DMS79 treated with DMSO at 0.1 percent for 48 hours (cell line): ENCODE measurements at places on chromosomes 13 and 19.
A peak's percentile ranks its signal among the peaks of the same experiment; 100 is the strongest.

DNA sequence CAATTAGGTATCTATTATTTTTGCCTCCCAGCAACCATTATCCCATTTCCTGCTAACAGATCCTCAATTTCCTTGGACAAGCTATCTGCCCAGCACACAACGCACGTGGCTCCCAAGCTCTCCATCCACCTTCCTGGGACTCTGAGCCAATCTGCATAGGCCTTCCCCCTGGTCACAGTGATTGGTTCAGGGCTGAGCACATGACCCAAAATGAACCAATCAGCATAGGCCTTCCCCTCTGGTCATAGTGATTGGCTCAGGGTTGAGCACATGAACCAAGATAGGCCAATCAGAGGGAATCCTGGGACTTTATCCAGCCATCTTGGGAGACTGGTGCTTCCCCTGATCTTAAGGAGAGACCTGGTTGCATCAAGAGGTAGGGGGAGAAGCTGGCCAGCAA, 5.8 kb downstream of the CPAMD8 start:
- DNase-seq, result no peak

- peak; percentile 79 for DNase-seq
These were observed 2.5 kb upstream of the S1PR4 start for GRCh38 chr19:3175781-3176714.

GRCh38 chr13:19634256-19634740, 839 bp downstream of the MPHOSPH8 start:
- no peak for DNase-seq

- DNase-seq, result no peak
These were observed 11.7 kb downstream of the RAP2A start for GRCh38 chr13:97445522-97446187.

DNA sequence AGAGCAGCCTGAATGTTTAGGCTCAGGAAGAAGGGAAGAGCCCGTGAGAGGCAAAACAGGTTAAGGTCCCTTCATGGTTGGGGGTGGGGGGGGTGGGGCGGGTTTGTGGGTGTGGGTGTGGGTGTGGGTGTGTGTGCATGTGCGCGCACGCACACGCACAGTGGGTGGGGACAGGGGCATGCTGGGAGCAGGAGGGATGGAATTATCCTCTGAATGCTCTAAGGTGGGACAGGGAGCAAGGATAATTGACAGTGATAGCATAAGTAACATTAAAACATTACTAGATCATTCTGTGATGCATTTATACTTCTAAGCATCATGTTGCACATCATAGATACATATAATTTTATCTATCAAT, 64.7 kb downstream of the CCDC70 start:
- DNase-seq, result no peak

GRCh38 chr19:36819130-36819630, 19.0 kb downstream of the ZNF790 start:
- no peak for DNase-seq

DNA sequence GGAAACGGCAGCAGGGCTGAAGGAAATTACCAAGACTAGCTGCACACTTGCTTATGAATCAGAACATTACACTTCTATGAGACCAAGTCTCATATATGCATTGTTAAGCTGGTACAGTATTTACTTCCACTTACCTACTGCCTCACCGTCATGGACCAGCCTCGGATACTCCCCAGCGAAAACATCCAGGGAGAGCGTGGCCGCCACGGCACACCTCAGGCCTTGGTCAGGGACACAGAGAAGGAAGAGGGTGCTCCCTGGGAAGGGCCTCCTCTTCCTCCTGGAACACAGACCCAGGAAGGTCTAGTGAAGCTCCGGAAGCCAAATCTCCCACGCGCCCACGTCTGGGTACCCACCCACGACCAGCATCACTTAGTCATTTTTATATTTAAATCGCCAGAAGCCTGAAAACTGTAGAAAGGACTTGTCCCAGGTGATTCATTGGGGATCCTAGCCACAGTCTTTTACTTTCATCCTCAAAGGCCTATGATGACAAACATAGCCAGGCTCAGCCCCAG, 24.4 kb upstream of the MTIF3 start:
- no peak for DNase-seq

DNA sequence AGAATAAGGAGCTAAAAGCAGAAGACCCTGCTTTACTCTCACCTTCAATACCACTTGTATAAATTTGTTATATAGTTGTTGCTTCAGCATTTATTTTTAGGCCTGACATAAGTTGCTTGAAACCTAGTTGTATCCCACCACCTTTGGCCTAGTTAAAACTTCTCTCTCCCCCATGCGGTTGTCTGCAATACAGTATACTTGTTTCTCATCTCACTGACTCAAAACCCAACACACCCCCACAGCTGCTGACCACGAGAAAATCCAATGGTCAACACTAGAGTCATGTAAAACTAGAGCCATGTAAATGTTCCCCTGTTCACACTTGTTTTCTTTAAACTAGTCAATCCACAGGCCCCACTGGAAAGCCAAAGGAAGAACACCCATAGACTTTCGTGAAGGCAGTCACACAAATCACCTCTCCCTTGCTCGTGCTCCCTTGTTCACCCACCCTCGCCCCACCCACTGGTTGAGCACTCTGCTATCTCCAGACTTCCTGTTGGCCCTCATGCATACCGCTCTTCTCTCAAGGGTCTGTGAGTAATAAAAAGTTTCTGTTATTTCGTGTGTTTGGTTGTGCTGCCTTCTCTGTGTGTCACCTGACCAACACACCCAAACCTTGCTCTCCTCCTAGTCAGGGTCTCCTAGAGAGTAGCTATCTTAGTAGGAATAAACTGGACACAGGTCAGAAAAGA, 12.9 kb upstream of the CCDC169 start:
- no peak for DNase-seq

GRCh38 chr19:1017115-1017905, 3.6 kb downstream of the TMEM259 start:
- no peak for DNase-seq

- no peak for DNase-seq
These were observed 34.8 kb downstream of the VAV1 start for GRCh38 chr19:6807291-6807690.

- no peak for DNase-seq
These were observed 4.4 kb downstream of the AKT2 start for GRCh38 chr19:40280608-40281221.

- no peak for DNase-seq
These were observed 133.9 kb downstream of the AKAP11 start for GRCh38 chr13:42405665-42406390.

- DNase-seq, result no peak
These were observed 149.6 kb downstream of the IER2 start for GRCh38 chr19:13299838-13300237.

DNA sequence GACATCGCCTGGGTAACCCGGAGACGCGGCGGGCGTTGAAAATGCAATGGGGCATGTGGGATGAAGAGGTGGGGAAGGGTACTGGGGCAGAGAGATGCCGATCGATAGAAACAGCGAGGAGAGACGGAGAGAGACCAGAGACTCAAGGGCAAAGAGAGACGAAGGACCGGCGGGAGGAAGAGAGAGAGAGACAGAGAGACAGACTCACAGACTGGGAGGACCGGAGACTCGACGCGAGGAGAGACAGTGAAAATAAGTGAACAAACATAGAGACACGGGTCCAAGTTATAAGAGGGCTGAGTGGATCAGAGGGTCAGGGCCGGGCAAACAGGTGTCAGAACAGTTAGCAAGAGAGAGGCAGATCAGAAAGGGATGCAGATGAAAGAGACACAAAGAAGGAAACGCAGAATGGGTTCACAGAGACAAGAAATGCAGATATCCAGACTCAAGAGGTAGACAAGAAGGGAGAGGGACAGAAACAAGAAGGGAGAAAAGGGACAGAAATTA, 576 bp upstream of the MZF1 start:
- no peak for DNase-seq

GRCh38 chr19:42255766-42256745, 1.1 kb upstream of the ERF start:
- peak; percentile 37 for DNase-seq

GRCh38 chr13:113489171-113489548, 1.4 kb downstream of the DCUN1D2 start:
- peak; percentile 80 for DNase-seq

DNA sequence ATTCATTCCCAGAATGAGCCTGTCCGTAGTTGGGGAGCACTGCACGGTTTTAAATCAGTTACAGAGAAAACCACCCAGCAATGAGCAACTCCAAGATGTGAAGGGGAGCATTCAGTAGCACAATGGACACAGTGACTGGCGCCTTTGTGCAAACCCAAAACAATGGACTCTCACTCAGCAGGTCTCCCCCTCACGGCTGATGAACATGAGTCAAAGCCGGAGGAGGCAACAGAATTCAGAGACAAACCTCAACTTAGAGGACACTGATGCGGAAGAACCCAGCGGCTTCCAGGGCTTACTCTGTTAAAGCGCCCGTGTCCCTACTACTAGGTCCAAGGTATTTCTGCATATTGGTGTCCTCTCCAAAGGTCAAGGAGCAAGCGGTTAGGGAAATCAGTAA, 17.7 kb downstream of the PLEKHF1 start:
- DNase-seq, result no peak

- DNase-seq, result no peak
These were observed 683.4 kb upstream of the ARGLU1 start for GRCh38 chr13:107251341-107251740.

DNA sequence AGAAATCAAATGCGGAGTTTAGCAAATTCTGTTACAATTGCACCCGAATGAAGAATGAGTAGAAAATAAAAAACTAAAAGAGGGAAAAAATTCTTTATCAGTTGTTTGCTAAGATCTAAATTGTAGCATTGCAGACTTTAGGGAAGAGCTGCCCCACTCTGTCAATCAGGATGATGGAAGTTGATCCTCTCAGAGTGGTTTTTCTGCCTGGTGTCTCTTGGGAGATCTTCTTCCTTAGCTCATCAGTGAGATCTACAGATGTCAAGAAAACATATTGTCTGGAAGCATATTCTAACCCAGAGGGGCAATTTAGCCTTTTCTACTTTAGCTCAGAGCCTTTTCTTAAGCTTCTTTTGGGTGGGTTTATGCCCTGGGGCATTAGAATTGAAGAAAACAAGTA, 223.2 kb upstream of the PCDH17 start:
- no peak for DNase-seq

- no peak for DNase-seq
These were observed 1.8 kb downstream of the AXL start for GRCh38 chr19:41220811-41221210.

- DNase-seq, result no peak
These were observed 13.8 kb downstream of the MARK4 start for GRCh38 chr19:45264781-45265317.

GRCh38 chr19:53883231-53883661, 1.2 kb downstream of the PRKCG start:
- DNase-seq, result no peak

- no peak for DNase-seq
These were observed 20.5 kb upstream of the SLC7A10 start for GRCh38 chr19:33245948-33246708.

DNA sequence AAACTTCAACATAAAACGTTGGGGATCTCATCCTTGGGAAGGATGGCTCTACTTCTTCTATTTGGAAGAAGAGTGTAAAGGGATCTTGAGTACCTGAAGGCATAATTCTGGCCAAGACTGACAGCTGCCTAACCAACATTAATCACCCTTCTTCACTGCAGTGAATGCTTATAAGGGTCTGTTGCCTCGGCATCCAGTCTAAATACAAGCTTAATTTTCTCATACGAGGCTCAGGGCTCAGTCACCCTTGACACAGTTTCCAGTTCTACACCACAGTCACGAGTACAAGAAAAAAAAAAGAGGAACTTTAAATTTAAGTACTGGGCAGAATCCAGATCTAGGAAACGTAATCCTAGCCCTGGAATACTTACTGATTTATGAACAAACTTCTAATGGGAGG, 9.0 kb downstream of the FPR3 start:
- DNase-seq, result no peak

DNA sequence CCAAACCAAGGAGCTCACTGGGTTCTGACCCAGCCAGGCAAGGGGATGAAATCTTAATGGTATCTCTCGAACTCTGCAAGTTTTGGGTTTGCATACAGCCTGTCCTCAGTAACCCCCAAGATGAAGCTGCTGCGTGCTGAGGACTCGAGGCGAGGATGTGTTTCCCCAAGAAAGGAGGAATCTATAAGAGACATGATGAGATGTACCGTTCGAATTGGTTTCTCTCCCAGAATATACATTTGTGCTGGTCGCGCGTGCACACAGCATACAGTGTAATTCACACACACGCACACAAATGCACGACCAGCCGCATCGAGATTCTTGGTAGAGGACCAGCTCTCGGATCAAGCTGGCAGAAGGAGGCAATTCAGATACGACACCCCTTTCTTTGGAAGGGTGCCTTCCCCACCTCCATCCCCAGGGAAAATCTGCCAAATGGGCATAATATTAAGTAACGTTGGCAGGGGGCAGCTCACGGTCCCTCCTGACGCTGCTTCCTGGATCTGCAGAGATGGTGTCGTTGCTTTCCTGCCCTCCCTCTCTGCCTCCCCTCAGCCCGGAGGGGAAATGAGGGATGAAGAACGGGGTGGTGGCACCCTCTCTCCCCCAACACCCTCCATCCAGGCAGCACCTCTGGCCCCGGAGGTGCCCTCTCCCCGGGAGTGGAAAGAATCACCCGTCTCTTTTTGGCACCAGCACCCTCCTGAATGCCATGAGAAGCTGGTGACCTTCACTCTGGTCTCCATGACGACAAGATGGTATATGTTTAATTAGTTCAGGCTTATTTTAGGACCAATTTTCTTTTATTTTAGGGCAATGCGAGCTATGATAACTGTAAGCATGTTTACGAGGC, 310.2 kb downstream of the ZNF536 start:
- no peak for DNase-seq

DNA sequence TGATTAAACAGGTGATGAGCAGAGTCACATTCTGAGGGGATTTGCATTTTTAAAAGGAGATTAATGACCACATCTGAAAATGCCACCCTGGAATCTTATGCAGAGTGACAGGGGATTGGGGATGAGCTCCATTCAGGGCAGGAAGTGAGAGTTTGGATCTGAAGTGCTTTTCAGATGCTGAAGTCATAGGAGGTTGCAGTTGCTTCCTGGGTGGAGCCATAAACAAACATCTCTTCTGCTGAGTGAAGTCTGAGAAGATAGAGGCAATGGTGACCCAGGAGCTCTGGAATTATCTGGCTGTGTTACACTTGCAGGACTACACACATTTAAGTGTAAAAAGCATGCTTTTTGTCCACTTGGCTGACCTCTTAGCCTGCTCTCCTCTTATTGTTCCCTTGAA, 51.4 kb upstream of the PSG8 start:
- no peak for DNase-seq

DNA sequence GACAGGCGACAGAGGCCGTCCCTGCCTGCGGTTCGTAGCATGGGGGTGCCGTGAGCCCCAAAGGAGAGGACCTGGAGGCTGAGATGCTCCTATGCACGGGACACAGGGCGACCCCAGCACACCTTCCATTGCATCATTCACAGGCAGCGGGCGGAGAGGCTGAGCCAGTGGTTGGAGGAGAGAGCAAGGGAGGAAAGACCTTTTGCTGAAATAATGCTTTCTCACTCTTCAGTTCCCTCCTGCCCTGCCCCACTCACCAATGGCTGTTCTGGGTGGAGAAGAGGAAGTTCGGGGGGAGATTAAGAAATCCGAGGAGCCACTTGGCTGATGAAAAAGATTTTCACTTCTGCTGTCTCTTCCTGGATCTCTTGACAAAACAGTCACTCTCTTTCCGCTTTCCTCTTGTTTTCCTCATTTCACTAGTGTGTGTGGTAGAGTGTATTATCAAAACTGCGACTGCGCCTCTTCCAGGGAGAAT, at the start of gene NLRP12:
TSS of gene NLRP12 (minus strand) at position 181 of the 478 bp plus-strand sequence. CDS start at position 41, 140 bp downstream.
- no peak for DNase-seq

GRCh38 chr19:41563854-41564514, 12.0 kb upstream of the CEACAM21 start:
- peak; percentile 55 for DNase-seq
